ENCODE measurements at places on chromosomes 3 and 15.
A peak's percentile ranks its signal among the peaks of the same experiment; 100 is the strongest.

GRCh38 chr15:81410318-81410753 is 36.3 kb upstream of the TMC3 start:
- DNase-seq, result peak; percentile 9

- no peak for DNase-seq
Observed at GRCh38 chr3:61526308-61526707, 35.1 kb upstream of the PTPRG start.

DNA sequence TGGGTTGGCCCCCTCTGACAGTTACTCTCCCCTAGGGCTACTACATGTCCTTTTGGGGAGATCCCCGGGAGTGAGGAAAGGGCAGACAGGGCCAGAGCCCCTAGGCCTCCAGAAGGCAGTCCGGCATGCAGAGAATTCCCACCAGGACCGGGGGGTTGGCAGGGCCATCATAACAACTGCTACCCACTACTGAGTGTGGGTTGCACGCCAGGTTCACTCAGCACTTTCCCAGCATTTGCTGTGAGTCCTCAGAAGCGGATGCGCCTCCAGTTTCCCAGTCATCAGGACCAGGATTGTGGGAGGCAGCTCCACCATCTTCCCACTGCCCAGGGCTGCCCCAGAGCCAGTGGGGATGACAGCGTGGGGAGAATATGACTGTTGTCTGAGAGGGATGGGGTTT is 51.2 kb upstream of the HERC1 start:
- DNase-seq, result no peak

GRCh38 chr3:87426918-87427317 is 150.5 kb upstream of the POU1F1 start:
- DNase-seq, result no peak

DNA sequence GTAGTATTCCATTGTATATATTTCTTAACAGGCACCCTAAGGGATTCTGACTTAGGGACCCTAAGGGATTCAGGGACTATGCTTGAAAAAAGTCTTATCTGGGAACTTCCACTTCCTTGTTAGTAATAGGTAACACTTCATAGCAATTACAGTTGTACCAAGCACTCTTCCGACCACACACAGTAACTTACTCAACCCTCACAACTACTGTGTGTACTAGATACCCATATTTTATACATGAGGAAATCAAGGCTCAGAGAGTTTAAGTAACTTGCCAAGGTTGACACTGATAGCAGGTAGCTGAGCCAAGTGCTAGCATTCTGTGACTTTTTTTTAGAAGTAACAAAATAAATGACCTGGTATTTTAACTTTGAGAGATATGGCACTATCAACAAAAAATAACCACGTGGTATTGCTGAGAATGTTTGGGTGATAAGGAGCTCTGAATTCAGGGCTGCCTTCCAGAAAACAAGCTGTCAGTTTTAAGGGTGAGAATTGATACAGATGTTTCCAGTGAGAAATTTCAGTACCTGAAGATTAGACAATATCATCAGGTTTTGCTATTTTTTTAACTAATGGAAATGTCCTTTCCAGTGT is 210.3 kb upstream of the SUCLG2 start:
- no peak for DNase-seq

GRCh38 chr3:72820415-72820814 is 27.8 kb downstream of the SHQ1 start:
- no peak for DNase-seq

GRCh38 chr3:113174304-113174703 is 37.1 kb upstream of the BOC start:
- no peak for DNase-seq

DNA sequence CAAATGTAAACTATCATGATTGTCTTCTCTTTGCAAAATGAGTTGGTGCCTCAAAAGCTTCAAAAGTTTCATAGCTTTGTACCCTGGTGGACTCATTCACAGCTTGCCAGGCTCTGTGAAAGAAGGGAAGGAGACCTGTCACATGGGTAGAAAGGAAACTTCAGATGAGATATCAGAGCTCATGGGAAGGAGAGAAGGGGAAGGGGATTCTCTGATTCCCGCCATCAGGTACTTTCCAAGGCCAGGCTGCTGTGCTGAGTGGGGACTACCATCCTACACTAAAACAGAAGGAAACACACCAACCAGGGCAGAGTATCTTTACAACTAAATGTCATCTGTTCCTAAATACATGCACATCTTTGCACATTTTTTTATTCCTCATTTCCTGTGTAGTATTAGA is 9.2 kb downstream of the ILDR1 start:
- DNase-seq, result no peak

- no peak for DNase-seq
Observed at GRCh38 chr15:78695854-78696253, 54.8 kb upstream of the CHRNB4 start.

- no peak for DNase-seq
Observed at GRCh38 chr15:91625506-91625905, 228.0 kb upstream of the SLCO3A1 start.

GRCh38 chr15:90286678-90287077 is 21.2 kb downstream of the NGRN start:
- DNase-seq, result peak; percentile 40

- no peak for DNase-seq
Observed at GRCh38 chr3:130820976-130821375, 72.9 kb upstream of the ATP2C1 start.

DNA sequence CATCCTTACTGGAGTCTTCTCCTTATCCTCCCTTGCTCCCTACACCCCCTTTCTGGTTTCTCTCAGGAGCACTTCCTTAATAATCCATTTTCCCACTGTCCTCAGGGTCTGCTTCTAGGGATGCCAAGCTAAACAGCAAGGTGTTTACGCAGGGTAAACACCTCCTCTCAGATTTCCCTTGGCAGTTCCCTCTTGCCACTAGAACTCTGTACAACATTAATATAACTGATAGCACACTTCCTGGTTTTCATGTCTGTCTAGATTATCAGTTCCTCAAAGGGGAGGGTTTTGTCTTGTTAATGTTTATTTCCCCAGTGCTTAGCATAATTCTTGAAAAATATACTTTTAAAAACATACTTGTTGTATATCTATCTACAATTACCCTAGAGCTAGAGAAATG is 118.0 kb upstream of the SLC24A5 start:
- DNase-seq, result no peak

DNA sequence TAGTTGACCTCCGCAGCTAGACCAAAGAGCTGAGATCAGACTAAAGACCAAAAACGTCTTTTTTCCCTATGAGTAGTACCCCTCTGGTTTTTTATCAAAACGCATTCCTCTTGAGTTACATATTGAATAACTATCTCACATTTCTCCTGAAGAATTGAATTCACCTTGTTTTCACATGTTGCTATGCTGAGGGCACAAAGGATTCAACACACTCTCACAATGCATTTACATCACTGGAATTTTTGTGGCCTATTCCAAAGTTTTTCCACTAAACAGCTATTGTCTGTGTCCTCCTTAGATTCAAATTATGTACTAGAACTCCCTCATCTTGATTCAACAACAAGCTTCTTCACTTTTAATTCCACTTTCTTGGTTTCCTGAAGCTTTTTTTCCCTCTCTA is 112.5 kb downstream of the RSL24D1 start:
- DNase-seq, result no peak

- DNase-seq, result peak; percentile 43
Observed at GRCh38 chr3:48915296-48915695, 3.3 kb upstream of the ARIH2 start.

DNA sequence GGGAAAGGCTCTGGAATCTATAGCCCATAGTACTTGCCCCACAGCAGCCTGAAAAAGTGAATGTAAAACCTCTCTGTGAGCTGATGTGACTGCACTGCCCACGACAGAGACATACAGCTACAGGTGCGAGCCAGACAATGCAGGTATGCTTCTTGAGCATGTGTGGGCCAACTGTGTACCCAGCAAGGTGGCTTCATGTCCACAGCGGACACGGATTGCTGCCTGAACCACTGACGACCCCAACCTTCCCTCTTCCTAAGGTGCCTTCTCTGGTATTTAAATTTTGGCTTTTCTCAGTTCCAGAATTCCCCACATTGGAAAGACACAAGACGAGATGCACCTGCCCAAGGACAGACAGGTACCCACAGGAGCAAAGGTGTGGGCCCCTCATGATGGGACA is 65.8 kb downstream of the SCN5A start:
- no peak for DNase-seq

- no peak for DNase-seq
Observed at GRCh38 chr3:143103652-143104051, 15.9 kb upstream of the CHST2 start.

DNA sequence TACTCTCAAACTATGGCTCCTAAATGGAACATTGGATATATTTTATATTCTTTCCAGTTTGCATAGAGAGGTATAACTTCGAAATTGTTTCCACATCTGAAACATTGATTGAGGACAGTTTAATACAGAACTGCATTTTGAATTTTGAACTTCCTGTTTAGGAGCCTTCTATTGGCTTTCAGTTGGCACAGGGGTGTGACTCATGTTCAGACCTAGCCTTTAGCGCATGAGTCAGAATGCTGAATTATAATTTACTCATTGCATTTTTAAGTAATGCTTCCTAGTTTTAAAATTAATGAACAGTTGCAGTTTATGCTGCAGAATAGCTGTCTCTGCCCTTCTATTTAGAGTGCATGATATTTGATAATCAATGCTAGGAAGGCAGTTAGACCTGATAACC is 751.7 kb downstream of the CADM2 start:
- DNase-seq, result no peak

DNA sequence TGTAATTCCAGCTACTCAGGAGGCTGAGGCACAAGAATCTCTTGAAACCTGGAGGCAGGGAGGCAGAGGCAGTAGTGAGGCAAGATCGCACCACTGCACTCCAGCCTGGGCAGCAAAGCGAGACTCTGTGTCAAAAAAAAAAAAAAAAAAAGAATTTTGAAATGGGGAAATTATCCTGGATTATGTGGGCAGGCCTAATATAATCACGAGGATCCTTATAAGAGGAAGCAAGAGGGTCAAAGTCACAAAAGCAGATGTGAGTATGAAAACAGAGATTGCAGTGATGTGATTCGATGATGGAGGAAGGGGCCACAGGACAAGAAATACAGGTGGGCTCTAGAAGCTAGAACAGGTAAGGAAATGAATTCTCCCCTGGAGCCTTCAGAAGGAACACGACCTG is 159.6 kb downstream of the LEKR1 start:
- no peak for DNase-seq

GRCh38 chr3:185655426-185656320 is 69.6 kb downstream of the SENP2 start:
- no peak for DNase-seq

- no peak for DNase-seq
Observed at GRCh38 chr15:99480016-99480810, 85.6 kb upstream of the MEF2A start.

DNA sequence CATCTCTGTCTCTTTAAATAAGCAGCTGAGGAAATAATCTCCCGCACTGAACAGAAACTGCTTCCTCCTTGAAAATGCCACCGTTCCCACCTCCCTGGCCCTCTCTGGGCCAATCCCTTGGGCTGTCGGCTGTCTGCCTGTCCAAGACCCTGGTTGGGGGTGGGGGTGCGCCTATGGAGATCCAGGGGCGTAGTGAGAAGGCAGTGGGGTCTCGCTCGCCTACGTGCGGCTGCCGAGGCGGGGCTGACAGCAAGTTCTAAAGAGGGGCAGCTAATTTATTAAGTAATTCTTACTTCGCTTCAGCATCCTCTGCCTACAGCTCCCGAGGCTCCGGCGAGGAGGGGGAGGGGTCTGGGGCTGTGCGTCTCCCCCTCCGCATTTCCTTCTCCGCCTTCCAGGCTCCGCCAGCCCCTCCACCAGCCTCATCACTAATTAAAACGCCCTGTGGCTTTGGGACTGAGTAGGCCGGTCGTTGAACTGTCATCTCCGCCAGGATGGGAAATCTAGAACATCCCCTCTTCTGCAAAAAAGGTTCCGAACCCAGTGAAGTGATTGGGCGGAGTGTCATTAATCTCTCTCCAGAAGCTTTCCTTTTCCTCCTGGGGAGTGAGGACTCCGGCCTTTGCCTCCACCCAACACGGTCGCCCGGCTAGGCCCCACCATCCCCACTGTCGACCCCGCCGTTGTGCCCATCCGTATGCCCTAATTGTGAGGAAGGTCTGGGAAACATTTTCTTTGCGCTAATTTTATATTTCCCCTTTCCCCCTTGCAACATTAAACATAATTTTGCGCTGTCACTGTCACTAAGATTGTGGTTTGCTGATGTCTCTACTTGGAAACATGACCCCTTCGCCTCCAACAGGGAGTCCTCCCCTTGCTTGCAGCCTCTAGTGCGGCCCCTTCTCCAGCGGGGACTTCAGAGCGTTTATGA is 16.9 kb downstream of the NR2F2 start:
- DNase-seq, result no peak

GRCh38 chr3:187830181-187830580 is 84.9 kb upstream of the BCL6 start:
- no peak for DNase-seq

DNA sequence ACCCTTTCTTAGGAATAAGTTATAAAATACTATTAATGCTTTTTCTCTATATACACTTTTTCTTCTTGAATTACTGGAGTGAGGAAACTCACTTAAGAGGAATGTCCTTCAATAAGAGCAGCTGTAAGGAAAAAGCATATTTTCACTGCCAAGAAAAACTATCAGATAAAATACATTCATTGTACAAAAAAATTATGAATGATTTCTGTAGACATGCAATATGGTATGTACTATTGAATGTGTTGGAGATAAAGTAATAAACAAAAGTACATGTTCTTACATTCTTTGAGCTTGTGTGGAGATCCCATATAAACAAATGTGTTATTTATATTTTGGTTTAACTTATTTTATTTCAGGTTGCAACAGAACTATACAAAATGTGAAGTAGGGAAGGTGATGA is 241.0 kb upstream of the ZNF717 start:
- no peak for DNase-seq

GRCh38 chr15:96276438-96277210 is 53.9 kb upstream of the NR2F2 start:
- DNase-seq, result no peak

- peak; percentile 53 for DNase-seq
Observed at GRCh38 chr3:5022966-5023776, 43.9 kb downstream of the BHLHE40 start.

GRCh38 chr3:74624301-74624700 is 9.8 kb upstream of the CNTN3 start:
- DNase-seq, result no peak

DNA sequence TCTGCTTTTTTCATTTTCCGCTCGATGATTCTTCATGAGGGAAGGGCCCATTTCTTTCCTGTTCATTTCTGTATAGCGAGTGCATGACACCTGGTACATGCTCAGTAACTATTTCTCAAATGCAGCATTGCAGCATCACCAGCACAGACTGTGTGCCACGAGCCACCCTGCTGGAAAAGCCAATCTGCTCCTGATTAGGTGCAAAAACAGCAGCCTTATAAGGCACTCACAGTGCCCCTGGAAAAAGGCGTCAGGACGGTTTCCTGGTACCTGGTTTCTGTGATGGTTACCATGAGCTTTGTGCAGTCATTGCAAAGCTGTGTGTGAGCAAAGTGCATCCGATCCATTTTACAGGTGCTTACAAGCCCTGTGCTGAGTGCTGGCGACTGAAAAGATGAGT is 15.8 kb downstream of the ST8SIA2 start:
- no peak for DNase-seq

GRCh38 chr15:33126559-33127290 is 67.8 kb downstream of the FMN1 start:
- DNase-seq, result peak; percentile 73

GRCh38 chr15:81507831-81508230 is 133.8 kb upstream of the TMC3 start:
- DNase-seq, result no peak

All from activated CD4-positive, alpha-beta T cell treated with anti-CD3 and anti-CD28 coated beads for 48 hours (primary cell).